ENCODE measurements at places on chromosomes 13 and 19.

- no peak for DNase-seq
Observed at GRCh38 chr19:32372726-32373517, 27.5 kb downstream of the ZNF507 start.

GRCh38 chr13:41054212-41054877 lies 7.0 kb upstream of the WBP4 start:
- DNase-seq = peak; percentile 21

DNA sequence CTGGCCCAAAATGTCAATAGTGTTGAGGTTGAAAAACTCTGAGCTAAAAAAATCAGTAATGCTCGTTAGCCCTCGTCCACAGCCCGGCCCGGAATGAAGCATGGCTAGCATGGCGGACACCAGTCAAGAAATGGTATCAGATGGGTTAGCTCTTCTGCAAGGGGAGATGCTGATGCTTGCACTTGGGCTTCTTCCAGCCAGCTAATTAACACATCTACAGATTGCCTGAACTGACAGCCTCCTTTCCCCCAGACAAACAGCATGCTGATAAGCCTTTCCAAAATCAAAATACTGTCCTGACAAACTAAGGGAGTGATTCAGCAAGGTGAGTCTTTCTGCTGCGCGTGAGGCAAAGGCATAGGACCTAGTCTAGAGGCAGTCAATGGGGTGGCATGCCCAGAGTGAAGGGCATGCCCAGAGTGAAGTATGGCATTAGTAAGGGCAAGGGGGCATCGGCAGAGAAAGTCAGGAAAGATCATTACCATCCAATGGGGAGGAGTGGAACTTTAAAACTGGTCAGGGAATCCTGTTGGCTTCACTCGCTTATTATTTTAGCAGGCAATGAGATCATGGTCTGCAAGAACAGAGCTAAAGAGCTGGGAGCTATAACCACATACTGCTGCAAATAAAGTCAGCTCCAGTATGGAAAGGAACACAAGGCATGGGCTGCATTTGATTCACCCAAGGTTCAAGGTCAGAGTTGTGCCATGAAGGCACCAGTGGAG lies 30.2 kb upstream of the UBE2L5 start:
- no peak for DNase-seq

DNA sequence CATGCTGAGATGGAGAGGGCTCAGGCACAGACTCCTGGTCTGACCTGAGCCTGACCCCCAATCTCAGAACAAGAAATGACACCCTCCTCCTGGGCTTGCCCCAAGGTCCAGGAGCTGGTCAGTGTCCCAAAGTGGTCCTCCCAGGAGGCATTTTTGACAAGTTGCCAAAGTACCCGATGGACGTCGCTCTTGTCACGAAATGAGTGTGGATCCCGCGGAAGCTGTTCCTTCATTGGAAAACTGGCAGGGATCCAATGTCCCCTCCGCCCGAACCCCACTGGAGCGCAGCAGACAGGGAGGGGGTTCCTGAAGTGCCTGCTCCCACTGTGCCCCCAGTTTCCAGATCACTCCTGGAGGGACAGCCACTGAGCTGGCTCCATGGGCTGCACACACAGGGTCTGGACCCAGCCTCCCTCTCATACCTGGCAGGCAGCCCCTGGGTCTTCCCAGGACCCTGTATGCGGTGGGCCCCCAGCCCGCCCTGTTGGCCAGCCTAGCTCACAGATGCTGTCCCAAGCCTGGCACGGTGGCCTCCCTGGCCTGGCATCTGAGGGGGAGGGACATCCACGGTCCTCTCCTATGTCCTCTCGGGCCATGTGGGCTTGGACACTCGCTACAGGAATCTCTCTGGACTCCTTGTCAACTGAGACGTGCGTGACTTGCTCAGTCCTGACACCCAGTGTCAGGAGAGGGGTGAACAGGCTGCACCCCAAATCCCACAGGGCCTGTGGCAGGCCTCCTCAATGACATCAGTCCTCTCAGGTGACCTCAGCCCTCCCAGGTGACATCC lies 12.8 kb upstream of the ZNF14 start:
- peak; percentile 2 for DNase-seq

DNA sequence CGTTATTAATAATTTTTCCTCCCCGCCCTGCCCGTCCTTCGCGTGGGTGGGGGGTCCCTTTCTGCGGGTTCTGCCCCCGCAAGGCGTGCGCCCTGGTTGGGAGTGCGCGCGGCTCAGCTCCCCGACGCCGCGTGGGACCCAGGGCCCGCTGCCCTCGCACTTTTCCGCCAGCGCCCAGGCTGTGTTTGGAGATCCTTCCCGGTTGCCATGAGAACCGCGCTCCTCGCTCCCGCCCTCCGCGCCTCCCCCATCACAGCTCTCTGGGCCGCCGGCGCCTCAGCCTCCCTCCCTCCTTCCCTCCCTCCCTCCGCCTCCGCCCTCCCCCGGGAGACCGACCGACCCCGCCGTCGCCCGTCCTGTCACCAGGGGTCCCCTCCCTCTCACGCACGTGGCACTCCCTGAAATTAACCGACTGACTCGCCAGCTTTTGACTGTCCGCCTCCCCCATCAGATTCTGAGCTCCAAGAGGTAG lies 2.4 kb upstream of the SSBP4 start:
- peak; percentile 93 for DNase-seq

DNA sequence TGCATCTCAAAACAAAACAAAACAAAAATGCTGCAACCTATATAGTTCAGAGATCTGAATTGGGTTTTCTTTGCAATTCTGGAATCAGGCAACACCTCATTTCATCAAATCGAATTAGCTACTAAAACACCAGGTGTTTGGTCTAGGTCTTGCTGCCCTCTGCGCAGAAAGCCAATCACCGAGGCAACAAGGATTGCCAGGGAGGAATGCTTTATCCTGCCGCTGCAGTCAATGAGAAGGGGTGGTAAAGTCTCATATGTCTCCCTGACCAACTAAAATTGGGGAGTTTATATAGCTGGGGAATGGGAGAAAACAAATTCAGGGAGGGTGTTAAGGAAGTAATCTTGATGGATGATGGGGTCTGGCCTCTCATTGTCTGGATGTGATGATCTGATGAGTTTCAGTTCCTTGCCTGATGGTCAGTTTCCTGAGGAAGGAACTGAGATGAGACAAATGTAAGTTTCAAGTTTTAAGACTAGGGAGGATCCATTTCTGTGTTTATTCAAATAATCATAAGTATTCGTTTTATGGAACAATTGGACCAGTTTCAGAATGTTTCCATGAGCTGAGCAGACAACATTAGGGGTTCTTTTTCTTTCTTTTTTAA lies 5.0 kb upstream of the YJU2 start:
- no peak for DNase-seq

GRCh38 chr13:50352720-50353480 lies 337.7 kb downstream of the KCNRG start:
- DNase-seq = no peak

DNA sequence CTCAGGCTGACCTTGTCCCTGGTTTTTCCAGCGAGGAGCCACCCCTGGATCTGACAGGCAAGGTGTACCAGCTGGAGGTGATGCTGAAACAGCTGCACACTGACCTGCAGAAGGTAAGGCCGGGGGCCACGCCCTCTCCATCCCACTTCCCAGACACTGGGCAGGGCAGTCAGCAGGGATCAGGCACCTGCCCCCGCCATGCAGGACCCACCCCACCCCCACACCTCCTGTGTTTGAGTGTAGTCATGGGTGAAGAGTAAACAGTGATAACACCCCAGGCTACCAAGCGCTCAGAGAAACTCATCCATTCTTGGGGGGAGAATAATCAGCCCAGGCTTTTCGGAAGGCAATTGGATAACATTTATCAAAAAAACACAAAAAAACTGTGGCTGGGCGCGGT lies 19.9 kb downstream of the DPF1 start:
- no peak for DNase-seq

- no peak for DNase-seq
Observed at GRCh38 chr13:46377554-46377953, 9.5 kb downstream of the RUBCNL start.

- DNase-seq = peak; percentile 99
Observed at GRCh38 chr19:18919086-18919899, at the start of the genes COPE and DDX49. COPE (minus strand) TSS chr19:18919387; CDS start chr19:18919348, 39 bp downstream. DDX49 (plus strand) TSS chr19:18919715; CDS start chr19:18919742, 27 bp downstream.

- peak; percentile 25 for DNase-seq
Observed at GRCh38 chr19:17719730-17720400, 585 bp downstream of the MAP1S start.

DNA sequence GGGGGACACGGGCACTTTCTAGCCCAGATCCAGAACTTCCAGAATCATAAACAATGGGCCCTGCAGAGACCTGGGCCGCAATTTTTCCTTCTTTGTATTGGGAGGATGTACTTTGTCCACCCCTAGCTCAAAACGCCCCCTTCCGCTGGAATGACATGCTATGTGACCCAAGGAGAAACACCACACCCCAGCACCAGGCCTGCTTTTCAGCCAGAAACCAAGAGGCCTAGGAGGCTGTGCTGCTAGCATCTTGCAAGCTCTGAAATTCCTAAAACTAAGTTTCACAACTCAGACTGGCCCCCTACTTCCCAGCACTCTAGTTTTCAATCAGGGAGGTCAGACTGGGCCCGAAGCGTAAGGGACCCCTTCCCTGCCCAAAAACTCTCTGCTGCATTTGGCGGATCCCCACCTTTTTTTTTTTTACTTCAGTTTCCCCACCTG lies 538 bp downstream of the LSM4 start:
- DNase-seq = peak; percentile 78

- DNase-seq = no peak
Observed at GRCh38 chr19:18368504-18369222, 17.3 kb upstream of the GDF15 start.

DNA sequence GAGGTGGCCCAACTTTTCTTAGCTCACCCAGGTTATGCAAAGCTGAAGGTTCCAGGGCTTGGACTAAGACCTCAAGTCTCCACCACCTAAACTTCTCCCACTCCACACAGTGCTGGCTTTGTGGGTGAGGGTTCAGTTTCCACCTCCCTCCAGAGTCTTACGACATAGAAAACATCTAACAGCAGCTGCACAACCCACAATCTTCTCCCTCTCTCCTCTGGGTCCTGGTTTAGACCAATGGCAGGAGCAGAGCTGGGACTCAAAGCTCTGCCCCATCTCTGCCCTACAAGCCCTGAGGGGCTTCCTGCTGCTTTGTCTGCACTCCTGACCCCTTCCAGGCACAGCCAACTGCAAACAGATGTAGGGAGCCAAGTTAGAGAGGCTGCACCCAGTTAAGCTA lies 16.0 kb downstream of the IRGC start:
- no peak for DNase-seq

GRCh38 chr13:30619731-30620130 lies 2.0 kb downstream of the USPL1 start:
- no peak for DNase-seq
